ENCODE measurements at places on chromosomes 1 and 21. TPM values are rescaled to one million over a fixed set of nuclear protein-coding genes. Genes with fewer than 3 reads are reported as not detected.

AQP10 gene
- total RNA-seq, result not detected

SYNJ1 gene
- 6.8 TPM for total RNA-seq

KCNA2 gene
- 0.02 TPM for total RNA-seq

SPRR2G gene
- total RNA-seq, result not detected

LAX1 gene
- total RNA-seq, result not detected

IFNLR1 gene
- not detected for total RNA-seq

ANKRD35 gene
- total RNA-seq, result not detected

ESPN gene
- total RNA-seq, result 4.0 TPM

LENEP gene
- total RNA-seq, result not detected

PTPN22 gene
- total RNA-seq, result 0.74 TPM

KDF1 gene
- total RNA-seq, result not detected

KRTAP10-3 gene
- total RNA-seq, result not detected

CRYAA gene
- not detected for total RNA-seq

AMPD1 gene
- not detected for total RNA-seq

ARMH1 gene
- not detected for total RNA-seq

NECAP2 gene
- 68.2 TPM for total RNA-seq

WDR3 gene
- total RNA-seq, result 53.2 TPM

LY9 gene
- not detected for total RNA-seq

TMEM82 gene
- not detected for total RNA-seq

RIT1 gene
- 81.9 TPM for total RNA-seq

C1orf87 gene
- total RNA-seq, result not detected

C8B gene
- total RNA-seq, result not detected

TAL1 gene
- not detected for total RNA-seq

HES2 gene
- total RNA-seq, result 3.9 TPM

SETD4 gene
- total RNA-seq, result 22.7 TPM

AMY1A gene
- total RNA-seq, result not detected

CLCA1 gene
- total RNA-seq, result not detected

GUCA2A gene
- not detected for total RNA-seq

BROX gene
- 140 TPM for total RNA-seq

LINGO4 gene
- total RNA-seq, result not detected

PTAFR gene
- not detected for total RNA-seq

TMEM61 gene
- not detected for total RNA-seq

DMBX1 gene
- total RNA-seq, result 0.89 TPM

TRNP1 gene
- total RNA-seq, result 23.9 TPM

HCRTR1 gene
- not detected for total RNA-seq

PRAMEF14 gene
- total RNA-seq, result not detected

Data from A172 (cell line).